ENCODE measurements at places on chromosomes 1 and 21.

DNA sequence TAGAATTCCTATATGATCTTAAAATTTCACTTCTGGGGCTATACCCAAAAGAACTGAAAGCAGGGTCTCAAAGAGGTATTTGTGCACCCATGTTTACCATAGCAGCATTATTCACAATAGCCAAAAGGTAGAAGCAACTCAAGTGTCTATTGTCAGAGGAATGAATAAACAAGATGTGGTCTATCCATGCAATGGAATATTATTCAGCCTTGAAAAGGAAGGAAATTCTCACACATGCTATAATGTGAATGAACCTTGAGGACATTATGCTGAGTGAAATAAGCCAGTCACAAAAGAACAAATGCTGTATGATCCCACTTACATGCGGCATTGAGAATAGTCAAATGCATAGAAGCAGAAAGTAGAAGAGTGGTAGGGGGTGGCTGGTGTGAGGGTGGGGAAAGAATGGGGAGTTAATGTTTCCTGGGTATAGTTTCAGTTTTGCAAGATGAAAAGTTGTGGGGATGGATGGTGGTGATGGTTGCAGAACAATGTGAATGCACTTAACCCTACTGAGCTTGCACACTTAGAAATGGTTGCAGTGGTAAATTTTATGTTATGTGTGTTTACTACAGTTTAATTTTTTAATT, 122.4 kb downstream of the TOMM20 start:
- DNase-seq, result no peak

DNA sequence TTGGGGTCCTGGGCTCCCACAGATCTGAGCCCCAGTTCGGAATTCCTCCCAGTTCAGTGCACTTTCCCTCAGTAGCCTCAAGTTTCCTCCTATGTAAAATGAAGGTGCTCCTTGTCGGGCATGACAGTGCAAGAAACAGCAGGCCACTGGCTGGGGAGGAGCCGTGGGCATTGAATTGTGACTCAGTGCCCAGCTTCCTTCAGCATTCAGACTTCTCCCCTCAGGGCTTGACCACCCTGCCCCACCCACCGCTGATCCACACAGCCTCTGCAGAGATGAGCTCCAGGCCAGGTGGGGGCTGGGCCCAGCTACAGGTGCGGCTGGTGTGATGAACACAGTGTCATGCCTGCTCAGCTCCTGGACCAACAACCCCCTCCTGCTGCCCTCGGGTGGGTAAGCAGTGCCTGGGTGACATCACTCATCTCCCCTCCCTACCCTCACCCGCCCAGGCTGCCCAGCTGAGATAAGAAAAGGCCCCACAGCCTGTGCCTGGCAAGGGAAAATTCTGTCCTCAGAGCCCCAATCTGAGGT, 4.9 kb downstream of the MOB3C start:
- no peak for DNase-seq

DNA sequence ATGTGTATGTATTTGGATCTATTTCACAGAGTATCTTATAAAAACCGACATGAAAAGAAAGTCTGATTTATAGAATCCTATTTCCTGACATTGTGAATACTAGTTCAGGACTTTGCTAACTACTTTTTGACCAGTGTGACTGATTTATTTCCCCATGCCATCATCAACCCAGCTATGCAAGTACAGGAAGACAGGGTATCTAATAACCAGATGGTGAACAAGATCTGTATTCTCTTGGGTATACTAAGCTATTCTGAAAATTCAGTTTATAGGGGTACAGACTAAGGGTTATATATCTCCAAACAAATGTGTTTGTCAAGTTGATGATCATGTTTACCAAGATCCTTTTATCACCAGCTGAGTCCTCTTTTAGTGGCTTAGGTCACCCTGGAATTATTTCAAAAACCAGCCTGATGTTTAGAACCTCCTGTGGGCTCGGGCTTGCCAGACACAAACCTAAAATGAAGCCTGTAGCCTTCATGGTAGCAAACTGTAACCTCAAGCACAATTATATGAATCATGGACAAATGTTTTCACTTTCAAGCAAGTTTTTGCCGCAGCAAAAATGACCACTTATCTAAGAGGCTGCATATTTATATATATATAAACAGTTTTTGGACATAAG, 185.1 kb downstream of the FGGY start:
- no peak for DNase-seq

DNA sequence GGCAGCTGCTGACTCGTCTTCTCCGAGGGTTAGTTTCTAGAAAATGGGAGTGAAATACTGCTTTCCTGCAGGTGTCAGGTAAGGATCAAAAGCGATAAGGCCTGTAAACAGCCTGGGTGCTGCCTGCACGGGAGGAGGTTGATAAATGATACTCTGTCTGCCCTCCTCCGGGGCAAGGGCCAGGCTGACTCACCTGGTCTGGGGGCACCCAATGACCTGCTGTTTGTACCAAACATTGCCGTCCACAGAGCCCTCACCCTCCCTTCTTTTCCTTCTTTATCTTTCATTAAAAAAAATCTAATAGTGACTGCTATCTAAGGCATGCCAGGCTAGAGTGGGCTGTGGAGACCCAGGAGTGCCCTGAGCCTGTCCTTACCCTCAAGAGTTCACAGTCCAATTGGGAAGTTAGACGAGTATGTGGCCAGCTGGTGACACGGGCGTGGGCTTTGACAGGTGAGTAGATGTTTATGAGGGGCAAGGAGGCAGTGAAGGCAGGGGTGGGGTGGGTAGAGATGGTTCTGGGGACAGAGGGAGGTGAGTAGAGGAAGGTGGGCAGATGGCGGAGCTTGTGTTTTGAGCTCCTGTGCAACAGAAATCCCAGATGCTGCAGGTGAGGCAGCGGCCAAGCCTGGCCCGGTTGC, 16.2 kb downstream of the EDN2 start:
- DNase-seq, result no peak

DNA sequence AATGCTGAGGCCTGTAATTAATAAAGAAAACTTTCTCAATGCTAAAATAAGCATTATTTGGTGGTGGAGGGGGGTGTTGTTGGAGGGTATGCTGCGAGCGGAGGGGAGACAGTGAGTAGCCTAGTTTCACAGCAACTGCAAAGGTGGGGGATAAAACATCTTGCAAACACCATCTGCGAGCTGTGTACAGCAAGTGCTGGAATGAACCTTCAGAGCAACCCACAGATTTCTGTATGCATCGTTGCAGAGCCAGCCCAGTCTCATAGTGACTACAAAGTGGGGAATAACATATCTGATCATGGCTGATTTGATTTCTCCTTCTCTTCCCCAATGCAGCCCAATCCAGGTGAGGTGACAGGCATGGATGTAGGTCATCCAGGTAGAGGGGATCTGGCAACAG, 80.7 kb upstream of the COG2 start:
- no peak for DNase-seq

- no peak for DNase-seq
Observed at GRCh38 chr21:31967334-31967733, 94.5 kb downstream of the HUNK start.

GRCh38 chr1:29145739-29146437, 22.2 kb upstream of the TMEM200B start:
- no peak for DNase-seq

DNA sequence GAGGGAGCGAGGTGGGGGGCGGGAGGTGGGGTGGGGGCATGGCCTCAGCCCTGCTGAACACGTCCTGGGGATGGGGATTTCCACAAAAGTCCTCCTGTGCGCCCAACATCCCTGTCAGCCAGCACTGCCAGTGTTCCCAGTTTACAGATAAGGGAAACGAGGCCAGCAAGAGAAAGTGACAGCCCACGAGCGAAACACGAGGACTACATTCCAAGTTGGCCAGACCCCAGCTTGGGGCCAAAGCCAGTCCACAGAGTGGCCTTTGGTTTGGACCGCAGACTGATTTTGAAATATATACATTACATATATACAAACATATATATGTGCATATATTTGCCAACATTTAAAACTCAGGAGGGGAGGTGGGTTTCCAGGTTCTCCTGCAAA, 5.0 kb downstream of the FBXO2 start:
- DNase-seq, result no peak

- no peak for DNase-seq
Observed at GRCh38 chr1:59029411-59030167, 245.7 kb upstream of the JUN start.

- DNase-seq, result no peak
Observed at GRCh38 chr21:45032977-45033710, 41.2 kb upstream of the ADARB1 start.

DNA sequence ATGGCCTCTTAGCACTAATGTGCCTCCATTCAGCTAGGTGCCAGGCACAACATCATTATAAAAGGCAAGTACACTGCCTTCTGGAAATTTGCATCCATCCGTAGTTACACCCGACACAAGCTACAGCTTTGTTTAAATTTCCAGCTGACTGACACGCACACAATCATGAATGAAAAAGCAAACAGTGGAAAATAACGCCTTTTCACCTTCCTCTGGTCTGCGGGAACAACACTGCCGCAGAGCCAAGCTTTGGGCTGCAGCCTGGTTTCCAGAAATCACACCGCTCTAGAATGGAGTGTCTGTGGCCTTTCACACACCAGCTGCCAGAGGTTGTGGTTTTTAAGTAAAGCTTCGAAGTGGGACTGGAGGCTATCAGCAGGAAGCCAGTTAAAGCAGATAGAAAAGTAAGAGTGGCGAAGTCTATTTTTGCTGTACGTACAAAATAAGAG, 142.8 kb upstream of the COA6 start:
- DNase-seq, result no peak

DNA sequence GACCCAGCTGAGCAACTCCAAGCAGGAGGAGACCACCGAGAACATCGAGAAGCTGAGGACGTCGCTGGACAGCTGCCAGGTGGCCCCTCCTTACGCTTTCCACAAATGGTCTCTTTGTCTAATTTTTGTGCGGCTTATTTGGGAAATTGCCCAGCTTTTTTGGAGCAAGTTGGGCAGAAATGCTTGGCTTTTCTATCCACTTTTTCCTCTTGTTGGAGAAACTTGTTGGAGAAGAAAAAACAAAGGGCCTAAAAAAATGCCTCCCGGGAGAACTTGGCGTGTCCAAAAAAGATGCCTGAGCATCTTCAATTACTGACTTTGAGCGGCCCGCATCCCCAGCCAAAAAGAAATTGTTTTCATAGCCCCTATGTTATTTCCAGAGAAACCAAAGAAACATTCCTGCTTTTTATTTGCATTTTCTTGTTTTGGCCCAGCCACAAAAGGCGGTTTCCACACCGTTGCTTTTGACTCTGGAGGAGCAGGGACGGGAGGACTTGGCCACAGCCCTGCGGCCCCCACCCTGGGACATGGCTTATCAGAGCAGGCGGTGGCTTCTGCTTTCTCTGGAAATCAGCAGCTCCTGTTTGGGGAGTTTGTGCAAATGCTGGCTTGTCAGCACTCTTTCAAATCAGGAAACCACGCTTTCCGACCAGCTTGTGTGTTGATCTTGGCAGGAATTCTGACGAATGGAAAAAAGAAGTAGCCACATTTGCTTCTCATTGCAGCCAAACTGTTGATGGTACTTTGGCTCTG, 81.2 kb upstream of the EFHD2 start:
- DNase-seq, result no peak

- DNase-seq, result no peak
Observed at GRCh38 chr1:163085041-163085903, 16.1 kb downstream of the RGS4 start.

GRCh38 chr21:44574457-44575306, 1.2 kb downstream of the KRTAP10-4 start:
- DNase-seq, result no peak

DNA sequence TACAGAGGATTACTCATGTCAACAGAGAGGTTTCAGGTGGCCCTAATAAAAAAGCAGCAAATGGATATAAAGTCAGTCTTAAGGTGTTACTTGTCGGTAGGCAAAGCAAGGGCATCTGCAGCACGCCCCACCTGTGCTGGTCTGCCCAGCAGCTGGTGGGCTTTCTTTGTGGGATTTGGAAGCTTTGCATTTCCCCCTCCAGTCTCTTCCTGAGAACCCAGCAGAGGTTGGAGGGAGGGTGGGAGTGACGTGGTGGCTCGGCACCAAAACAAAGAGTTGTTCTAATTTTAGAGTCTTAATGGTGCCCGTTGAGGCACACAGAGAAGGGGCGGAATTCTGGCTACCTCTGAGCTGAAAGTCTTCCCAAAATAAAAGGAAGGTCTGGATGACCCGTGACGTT, 4.8 kb upstream of the PCBP3 start:
- DNase-seq, result no peak

GRCh38 chr1:40371707-40372258, 1.7 kb upstream of the SMAP2 start:
- DNase-seq, result no peak

DNA sequence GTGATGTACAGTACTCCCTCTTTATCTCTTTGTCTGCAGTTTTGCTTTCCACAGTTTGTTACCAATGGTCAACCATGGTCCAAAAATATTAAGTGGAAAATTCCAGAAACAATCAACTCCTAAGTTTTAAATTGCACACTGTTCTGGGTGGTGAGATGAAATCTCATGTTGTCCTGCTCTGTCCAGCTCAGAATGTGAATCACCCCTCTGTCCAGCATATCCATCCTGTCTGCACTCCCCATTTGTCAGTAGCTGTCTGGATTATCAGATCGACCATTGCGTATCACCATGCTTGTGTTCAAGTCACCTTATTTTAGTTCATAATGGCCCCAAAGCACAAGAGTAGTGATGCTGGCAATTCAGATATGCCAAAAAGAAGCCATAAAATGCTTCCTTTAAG, 118.2 kb upstream of the PDE4B start:
- DNase-seq, result no peak

- DNase-seq, result peak; percentile 66
Observed at GRCh38 chr1:184982002-184982954, 8.0 kb upstream of the NIBAN1 start.

DNA sequence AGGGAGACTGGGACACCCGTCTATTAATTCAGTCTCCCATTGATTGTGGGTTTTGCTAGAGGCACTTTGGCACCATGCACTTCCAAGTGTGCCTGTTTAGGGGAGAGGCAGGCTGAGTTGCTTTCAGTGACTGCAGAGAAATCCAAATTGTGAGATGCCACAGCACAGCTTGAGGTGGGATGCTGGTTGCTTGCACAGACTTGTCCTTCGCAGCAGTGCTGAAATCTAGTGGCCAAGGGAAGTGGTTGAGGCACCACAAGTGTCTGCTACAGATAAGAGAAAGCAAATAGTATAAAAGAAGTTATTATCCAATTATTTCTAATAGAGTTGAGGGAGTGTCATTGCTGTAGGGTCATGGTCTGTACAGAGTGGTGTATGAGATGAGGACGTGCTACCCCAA, 40.0 kb upstream of the APP start:
- no peak for DNase-seq

- DNase-seq, result no peak
Observed at GRCh38 chr1:24871306-24871901, 58.7 kb downstream of the RUNX3 start.

DNA sequence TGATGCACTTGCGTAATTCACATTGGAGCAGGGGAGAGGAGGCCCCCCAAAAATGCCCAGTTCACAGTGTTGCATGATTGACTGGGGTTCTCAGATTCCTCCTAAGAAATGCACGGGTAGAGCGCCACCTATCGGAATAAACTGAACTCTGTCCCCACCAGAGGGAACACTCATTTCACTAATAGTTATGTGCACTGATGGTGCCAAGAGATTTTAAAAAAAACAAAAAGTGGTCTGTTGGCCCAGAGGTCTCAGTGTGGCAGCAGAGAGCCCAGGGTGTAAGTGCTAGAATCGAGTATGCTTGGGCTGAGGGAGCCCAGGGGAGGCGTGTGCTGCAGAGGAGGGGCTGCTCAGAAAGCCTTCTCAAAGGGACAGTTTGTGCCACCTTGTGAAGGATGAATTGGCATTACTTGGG, 6.9 kb downstream of the PINK1 start:
- no peak for DNase-seq

Measured in stimulated activated CD8-positive, alpha-beta memory T cell treated with anti-CD3 and anti-CD28 coated beads, Interleukin-7, amount 100 ng/mL, for 1 hour (primary cell).